ENCODE measurements at places on chromosomes 7 and 10. TPM values are rescaled to one million over a fixed set of nuclear protein-coding genes. Genes with fewer than 3 reads are reported as not detected.

- no peak for DNase-seq
Measured at GRCh38 chr7:111647881-111648280, 85.6 kb upstream of the IMMP2L start.

DNA sequence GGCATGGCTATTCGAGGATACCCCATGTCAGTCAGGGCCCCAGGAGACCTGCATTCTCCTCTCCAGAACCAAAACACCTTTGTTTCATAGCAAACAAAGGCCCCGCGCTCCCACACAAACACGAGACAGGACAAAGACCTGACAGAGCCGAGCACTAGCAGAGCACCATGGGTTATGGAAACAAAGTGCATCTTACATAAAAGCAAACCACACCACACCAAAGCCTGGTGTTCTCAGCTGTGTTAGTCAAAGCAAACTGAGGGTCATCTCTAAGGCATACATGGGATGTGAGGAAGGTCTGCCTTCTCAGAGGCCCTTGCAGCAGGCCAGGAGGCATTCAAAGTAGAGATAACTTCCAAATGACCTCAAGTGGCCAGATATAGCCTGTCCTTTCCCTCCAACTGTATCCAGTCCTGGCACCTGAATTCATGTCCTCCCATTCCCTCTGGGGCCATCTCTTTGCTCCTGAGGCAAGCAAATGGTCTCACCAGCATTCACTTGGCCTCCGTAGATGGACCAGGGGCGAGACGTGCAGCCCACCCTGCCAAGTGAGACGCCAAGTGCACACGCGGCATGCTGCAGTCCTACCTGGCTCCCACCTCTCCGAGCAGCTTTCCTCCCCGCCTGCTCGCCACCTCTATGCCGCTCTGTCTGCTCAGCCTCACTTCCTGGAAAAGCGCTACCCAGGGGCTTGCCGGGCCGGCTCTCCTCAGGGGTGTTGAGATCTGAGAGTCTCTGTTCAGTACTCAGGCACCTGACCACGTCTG, 45.3 kb upstream of the PDLIM1 start:
- DNase-seq: no peak

DNA sequence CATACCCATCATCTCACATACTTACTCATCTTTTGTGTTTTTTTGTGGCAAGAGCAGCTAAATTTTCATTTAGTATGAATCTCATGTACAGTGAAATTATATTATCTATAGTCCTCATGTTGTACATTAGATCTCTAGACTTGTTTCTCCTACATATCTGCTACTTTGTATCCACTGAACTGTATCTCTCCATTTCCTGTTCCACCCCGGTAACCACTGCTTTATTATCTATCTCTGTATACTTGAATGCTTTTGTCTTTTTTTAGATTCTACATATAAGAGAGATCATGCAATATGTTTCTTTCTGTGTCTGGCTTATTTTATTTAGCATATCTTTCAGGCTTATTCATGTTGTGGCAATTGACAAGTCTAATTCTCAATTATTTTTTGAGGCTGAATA, 125.1 kb downstream of the ANKRD7 start:
- DNase-seq: no peak

DNA sequence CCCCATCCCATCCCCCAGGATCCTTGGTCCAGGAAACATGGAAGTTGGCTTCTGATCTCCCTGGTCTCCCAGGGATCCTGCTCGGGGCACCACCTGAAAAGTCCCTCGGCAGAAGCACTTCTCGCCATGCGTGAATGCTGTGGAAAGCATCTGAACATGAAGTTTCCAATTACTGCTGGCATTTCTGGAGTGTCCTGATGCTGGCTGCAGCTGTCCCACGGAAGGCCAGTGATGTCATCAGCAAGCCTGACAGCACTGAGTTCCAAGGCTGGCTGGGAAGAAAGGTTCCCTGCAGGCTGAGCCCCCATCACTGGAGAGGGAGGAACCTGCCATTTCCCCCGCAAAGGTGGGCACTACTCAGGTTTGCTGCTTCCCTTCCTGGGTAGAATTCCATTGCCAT, 71.4 kb downstream of the KCNMA1 start:
- no peak for DNase-seq

GRCh38 chr7:156127166-156128134, 315.2 kb upstream of the SHH start:
- DNase-seq: no peak

- DNase-seq: no peak
Measured at GRCh38 chr7:108263425-108263824, 133.3 kb upstream of the LAMB4 start.

GRCh38 chr7:151671514-151671913, 151.8 kb upstream of the RHEB start:
- DNase-seq: no peak

- DNase-seq: no peak
Measured at GRCh38 chr10:27529010-27529783, 25.1 kb downstream of the RAB18 start.

GRCh38 chr10:4191894-4192293, 406.9 kb upstream of the KLF6 start:
- no peak for DNase-seq

DNA sequence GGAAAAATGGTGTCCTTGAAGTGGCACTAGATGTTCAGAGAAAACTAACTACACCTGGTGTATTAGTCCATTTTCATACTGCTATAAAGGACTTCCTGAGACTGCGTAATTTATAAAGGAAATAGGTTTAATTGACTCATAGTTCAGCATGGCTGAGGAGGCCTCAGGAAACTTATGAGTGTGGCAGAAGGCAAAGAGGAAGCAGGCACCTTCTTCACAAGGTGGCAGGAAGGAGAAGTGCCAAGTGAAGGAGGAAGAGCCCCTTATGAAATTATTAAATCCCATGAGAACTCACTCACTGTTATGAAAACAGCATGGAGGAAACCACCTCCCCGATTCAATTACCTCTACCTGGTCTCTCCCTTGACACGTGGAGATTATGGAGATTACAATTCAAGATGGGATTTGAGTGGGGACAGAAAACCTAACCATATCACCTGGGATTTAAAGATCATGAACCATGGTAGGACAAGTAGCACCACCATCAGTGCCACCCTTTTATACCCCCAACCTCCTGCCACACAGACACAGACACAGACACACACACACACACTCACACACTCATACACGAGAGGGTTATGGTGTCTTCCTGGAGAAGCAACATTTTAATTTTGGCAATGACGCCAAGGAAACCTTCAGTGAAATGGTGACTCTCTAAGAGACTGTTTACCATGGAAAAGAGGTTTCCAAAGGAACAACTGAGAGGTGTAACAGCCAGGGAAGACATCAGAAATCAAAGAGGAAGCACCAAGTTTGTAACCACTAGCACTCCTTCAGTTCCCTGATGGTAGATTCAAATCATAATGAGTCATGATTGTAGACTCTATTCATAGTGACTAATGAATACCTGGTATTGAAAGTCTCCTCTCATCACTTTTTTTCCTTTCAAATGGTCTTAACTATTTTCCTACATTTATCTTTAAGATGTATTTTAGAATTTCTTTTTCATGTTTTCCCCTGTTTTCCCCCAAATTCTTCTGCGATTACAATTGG, 41.8 kb upstream of the WNT16 start:
- peak; percentile 44 for DNase-seq

DNA sequence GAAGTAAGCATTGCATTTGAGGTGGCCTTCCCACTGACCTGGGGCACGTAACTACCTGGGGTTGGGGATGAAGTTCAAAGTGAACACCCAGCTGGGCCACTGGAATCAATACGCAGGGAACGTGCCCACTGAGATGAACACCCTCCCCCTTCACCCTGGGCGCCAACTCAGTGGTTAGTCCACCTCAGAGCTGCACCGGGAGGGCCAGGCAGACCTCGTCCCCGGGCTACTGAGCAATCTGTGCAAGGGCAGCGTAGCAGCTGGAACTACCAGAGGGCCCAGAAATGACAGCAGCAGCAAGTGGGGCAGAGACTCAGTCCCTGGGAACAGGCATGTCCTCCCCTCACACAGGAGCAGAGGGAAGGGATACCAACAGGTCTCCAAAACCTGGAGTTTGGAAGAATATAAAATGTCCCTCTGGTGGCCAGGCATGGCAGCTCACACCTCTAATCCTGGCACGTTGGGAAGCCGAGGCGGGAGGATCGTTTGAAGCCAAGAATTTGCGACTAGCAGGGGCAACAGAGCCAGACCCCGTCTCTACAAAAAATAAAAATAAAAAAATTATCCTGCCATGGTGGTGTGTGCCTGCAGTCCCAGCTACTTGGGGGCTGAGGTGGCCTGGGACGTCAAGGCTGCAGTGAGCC, 143.9 kb downstream of the SH3PXD2A start:
- DNase-seq: no peak

DNA sequence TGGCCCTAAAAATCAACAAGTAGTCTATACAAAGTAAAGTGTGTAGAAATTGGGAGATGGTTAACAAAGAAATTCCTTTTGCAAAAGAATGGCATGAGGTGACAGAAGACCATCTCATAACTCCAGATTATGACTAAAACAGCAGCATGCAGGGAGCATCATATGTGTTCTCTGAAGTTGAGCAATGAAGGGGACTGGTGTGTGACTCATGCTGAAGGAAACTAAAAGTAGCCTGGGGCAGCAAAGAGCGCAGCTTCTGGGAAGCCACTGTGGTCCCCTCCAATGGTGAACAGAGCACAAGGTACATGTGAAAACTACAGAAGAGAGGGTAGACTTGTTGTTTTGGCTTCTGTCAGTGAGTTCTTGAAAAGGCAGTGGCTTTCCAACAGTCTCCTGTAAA, 133.4 kb downstream of the MACC1 start:
- no peak for DNase-seq

GRCh38 chr7:151575410-151575809, 55.7 kb upstream of the RHEB start:
- no peak for DNase-seq

DNA sequence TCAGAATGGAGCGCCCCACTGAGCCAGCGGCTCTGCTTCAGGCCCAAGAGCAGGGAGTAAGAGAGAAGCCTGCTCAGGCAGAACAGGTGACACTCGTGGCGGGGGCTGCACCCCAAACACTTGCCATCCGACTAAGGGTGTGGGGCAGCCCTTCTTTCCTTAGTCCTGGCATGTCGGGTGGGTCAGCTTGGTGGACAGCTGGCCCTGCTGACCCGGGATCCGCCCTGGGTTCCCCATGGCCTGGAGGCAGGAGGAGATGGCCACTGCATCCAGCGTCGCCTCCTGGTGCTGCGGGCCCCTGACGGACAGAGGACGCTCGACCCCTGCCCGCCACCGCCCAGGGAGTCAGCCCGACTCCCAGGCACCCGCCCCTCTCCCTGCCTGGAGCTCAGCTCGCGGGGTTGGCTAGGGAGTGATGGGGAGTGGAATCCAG, 1.2 kb upstream of the PAOX start:
- DNase-seq: no peak

DNA sequence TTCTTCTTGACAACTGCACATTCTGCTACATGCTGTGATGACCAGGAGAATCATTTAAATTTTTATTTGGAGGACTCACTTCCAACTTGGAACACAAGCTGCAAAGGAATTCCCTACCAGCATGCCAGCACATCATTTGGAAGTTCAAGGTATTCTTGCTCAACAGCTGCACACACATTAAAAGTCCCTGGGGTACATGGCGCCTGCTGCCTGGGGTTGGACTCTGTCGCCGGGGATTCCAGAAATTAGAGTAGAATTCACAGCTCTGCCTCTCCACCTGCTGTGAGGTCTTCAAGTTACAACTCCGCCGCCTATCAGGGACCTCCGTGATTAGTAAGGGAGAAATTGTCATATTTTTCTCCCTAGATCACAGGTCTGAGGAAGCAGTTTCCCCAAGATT, 1.1 kb downstream of the ZNF32 start:
- DNase-seq: no peak

DNA sequence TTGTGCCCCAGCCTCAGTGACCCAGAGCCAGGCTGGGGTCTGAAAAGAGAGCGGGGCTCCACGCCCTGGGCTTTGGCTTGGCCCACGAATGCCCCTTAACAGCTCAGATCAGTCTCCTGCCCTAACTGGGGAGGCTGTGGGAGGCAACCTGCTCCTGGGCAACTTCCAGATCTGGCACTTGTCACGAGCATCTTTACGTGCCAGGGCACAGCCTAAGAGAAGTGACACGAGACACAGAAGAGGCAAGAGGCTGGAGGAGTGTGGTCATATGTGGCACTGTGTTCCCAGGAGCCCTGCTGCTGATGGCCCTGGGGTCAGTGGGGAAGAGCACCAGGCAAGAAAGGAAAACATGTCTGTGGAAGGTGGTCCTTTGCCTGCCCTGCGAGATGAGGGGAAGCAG, 97.8 kb upstream of the BTBD16 start:
- no peak for DNase-seq

- DNase-seq: no peak
Measured at GRCh38 chr7:44771358-44771757, 22.7 kb downstream of the ZMIZ2 start.

GRCh38 chr10:76022366-76022765, 590.9 kb downstream of the LRMDA start:
- no peak for DNase-seq

- peak; percentile 82 for DNase-seq
Measured at GRCh38 chr10:65518379-65518778, 1407.5 kb upstream of the LRRTM3 start.

DNA sequence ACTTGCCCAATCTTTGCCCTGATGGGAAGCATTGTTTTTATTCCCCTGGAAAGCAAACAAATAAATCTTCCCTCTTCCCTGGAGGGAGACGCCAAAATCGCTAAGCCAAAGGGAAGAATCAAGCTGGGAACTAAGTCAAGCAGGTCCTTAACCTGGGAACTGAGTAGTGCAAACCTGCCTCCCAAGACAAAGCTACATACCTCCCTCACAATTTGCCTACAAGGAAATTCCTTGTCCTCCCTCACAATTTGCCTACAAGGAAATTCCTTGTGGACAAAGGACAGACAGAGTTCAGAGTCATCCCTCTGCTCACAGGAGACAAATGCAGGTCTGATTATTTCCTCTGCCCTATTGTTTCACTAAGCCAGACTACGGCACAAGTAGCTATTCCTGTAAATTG, 50.5 kb downstream of the SPOCK2 start:
- DNase-seq: no peak

- no peak for DNase-seq
Measured at GRCh38 chr7:97008275-97008917, 3.0 kb downstream of the DLX6 start.

GRCh38 chr10:36421992-36422391, 703.4 kb upstream of the ANKRD30A start:
- no peak for DNase-seq

DNA sequence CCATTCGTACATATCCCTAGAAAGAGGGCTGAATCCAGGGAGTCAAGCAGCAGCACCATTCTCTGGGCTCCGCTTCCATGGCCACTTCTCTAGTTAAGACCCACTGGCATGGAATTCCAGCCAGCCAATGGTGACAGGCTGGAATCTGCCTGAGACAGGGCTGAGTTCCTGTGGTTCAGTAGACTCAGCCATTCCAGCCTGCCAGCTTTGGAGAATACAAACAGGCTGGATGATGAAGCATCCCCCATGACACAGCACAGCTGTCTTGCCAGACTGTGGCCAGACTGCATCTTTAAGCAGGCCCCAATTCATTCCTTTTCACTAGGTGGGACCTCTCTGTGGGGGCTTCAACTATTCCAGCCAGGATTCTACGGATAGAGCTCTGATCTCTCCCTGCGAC, 329.6 kb downstream of the XPNPEP1 start:
- no peak for DNase-seq

The ADCY1 gene
- total RNA-seq: 5.8 TPM

The ARHGAP21 gene
- 73.0 TPM for total RNA-seq

The PRLHR gene
- not detected for total RNA-seq

The CYP3A4 gene
- not detected for total RNA-seq

The AOAH gene
- total RNA-seq: 4.4 TPM

The LRRC4 gene
- total RNA-seq: 0.46 TPM

The ZNF467 gene
- 0.48 TPM for total RNA-seq

The PAX4 gene
- not detected for total RNA-seq

The GPR15LG gene
- total RNA-seq: not detected

The C10orf62 gene
- not detected for total RNA-seq
